ENCODE measurements at places on chromosomes 6 and 20. TPM values are rescaled to one million over a fixed set of nuclear protein-coding genes. Genes with fewer than 3 reads are reported as not detected.

- no peak for DNase-seq
Measured at GRCh38 chr6:20126102-20126752, 86.0 kb downstream of the MBOAT1 start.

The PPP1R16B gene
- 166 TPM for total RNA-seq

GRCh38 chr20:9025643-9026042 is 43.2 kb upstream of the PLCB4 start:
- DNase-seq = no peak

- DNase-seq = no peak
Measured at GRCh38 chr20:8670893-8671215, 398.0 kb upstream of the PLCB4 start.

GRCh38 chr20:24991897-24992486 is 559 bp downstream of the APMAP start:
- peak; percentile 9 for DNase-seq

The PNPLA1 gene
- not detected for total RNA-seq

DNA sequence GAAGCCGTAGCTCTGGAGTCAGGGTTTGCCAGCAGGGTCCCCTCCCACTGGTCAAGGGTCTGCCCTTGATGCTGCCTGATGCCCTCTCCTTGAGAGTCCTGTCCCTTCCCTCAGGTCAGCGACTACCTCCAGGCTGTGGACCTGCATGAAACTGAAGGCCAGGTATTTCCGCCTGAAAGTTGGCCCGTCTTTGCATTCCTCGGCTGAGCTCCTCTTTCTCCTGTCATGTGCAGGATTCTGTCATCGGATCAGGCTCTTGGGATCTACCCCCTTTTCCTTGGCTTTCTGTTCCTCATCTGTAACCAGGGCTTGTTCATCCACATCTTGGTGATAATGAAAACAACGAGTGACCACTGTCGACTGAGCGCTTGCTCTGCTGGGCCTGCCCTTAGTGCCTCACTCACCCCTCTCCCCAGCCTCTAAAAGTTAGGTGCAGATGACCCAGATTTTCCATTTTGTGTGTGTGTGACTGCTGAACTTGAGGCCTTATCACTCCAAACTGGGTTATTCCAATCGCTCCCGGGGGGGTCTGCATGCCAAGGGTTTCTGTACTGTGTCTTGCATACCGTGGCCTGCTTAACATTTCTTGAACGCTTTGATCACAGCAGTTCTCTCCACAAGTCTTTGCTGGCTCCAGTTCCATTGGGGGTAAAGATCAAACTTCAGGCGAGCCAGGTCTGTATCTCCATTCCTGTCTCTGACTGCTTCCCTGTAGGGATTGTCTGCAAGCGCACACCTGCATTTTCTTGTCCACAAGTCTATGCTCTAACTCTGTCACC is 81.6 kb downstream of the DTD1 start:
- DNase-seq = no peak

DNA sequence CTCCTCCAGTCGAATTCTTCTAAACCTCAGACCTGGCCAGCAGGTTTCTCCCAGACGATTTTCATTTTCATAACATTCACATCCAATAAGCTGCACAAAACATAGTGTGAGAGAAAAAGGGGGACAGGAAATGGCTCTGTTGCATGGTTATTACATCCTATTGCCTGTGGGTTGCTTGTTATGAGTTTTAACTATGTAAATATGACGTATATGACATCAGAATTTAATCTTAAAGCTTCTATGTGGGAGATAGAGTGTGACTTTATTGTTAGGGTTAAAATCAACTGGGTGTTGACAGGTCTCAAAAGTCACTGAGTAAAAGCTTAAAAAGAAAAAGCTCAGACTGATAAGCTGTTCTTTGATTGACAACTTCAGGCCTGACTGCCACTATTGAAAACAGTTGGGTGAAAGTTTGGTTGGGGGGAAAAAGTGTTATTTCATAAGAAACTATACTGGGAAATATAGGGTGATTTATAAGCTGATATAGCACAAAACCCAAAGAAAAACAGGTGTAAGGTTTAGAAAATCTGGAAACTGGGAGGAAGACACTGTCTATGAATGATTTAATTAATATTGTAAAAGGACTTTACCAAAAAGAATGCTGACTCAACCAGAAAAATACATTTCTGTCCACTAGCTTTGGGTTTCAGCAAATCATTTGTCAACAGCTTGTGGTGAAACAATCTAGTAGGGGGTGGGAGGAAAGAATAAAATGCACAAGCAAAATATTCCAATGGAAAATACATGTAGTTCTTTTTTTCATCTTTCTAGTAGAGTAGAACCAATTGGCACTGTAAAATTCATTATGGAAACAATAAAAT is 134.1 kb upstream of the CEP162 start:
- no peak for DNase-seq

- no peak for DNase-seq
Measured at GRCh38 chr20:62927128-62927705, 912 bp upstream of the DIDO1 start.

DNA sequence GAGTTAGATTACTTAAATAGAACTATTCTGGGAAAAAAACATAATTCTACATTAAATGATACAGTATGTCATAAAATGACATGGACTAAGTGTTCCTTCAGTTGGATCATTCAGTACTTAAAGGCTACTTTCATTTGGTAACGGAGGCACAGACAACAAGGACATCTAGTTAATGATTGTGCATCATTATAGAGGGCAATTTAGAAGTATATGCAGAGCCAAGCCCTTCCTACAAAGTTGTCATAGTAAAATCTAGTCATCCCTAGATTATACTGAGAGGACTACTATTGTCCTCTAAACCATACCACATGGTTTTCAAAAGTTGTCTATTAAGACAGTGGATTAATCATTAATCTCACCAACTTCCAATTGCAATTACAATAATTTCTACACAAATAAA is 53.9 kb upstream of the STXBP5 start:
- DNase-seq = no peak

GRCh38 chr6:34068462-34069044 is 77.3 kb downstream of the GRM4 start:
- DNase-seq = no peak

Data from dermis microvascular lymphatic vessel endothelial cell (primary cell).